ENCODE measurements at places on chromosomes 5 and 9.
A peak's percentile ranks its signal among the peaks of the same experiment; 100 is the strongest.

GRCh38 chr5:149855366-149855765 is 89.2 kb downstream of the PDE6A start:
- DNase-seq: no peak

GRCh38 chr9:16309469-16310271 is 560.8 kb downstream of the BNC2 start:
- DNase-seq: no peak

GRCh38 chr9:36461323-36461722 is 61.3 kb upstream of the RNF38 start:
- no peak for DNase-seq

GRCh38 chr5:139733698-139734538 is 61.7 kb upstream of the PSD2 start:
- no peak for DNase-seq

DNA sequence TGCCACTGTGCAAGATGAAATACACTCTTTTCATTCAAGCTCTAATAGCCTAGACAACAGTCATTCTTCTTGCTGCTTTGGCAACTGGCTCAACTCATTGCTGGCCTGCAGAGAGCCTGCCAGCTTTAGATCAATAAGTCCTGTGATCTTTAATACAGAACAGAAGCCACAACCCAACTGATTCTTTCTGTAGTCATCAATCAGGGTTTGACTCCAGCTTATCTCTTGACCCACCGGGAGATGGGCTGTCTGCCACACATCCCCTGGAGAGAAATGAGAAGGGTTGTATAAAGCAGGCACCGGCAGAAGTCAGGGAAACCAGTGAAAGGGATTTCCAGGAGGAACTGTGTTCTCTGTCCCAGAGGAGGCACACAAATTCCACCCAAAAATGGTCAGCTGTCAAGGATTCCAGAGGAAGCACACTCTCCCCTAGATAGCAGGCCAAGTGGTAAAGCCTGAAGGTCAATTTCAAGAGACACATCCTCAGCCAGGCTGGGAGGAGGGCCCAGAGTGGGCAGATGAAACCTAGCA is 24.5 kb downstream of the LHFPL2 start:
- DNase-seq: no peak

DNA sequence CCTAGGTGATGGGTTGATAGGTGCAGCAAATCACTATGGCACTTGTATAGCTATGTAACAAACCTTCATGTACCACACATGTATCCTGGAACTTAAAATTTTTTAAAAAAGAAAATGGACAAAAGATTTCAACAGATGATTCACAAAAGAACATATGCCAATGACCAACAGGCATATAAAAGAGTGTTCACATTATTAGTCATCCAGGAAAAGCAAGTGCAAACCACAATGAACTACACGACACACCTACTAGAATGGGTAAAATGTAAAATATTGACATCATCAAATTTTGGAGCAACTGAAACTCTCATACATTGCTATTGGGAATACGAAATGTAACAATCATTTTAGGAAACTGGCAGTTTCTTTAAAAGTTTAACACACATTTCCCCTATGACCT is 109.9 kb downstream of the YIPF5 start:
- DNase-seq: peak; percentile 78

DNA sequence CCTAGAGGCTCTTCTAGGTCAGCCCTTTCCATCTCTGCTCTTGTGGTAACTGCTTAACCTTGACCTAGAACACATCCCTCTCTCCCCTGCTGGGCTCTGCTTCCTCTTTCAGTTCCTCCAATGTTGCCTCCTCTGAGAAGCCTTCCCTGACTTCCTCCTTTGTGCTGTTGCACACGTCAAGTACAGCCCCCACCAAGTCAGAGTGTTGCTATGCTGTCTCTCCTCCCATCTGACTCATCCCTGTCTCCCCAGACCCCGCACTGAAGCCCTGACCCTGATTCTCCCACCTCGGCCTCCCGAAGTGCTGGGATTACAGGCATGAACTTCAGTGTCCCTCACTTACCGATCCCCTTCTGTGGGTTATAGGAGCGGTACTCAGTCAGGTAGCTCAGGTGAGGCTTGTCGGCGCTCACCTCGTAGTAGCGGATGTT is 10.4 kb upstream of the TRIM14 start:
- no peak for DNase-seq

- peak; percentile 99 for DNase-seq
Observed at GRCh38 chr5:53418826-53419658, 61.4 kb upstream of the FST start.

DNA sequence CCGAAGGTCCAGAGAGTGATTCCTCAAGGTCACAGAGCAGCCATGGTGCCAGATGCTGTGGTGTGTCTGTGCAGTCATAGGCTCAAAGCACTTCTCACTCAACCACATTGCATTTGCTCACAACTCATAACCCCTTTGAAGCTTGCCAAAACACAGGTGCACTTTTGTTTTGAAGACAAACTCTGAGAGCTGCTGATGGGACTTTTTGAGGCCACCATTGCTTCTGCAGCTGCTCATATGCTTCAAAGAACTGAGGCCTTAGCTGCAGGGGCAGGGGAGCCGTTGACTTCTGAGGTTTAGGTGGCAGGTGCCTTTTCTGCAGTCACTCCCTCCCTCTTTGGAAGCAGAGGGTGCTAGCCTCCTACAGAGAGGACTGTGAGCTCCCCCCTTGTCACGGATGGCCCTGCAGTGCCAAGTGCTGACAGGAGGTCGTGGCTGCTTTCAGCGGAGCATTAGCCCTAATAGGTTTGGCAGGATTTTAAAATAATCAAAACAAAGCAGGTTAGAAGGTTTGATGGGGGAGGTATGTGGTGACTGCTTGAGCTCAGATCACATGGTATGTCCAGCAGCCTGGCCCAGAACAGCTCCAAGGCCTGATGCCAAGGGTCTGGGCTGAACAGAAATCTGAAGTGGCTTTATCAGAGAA is 232.1 kb downstream of the MAN2A1 start:
- no peak for DNase-seq

- no peak for DNase-seq
Observed at GRCh38 chr9:127020802-127021078, 101.7 kb downstream of the ANGPTL2 start.

GRCh38 chr5:133523013-133523658 is 89.2 kb downstream of the FSTL4 start:
- DNase-seq: no peak

DNA sequence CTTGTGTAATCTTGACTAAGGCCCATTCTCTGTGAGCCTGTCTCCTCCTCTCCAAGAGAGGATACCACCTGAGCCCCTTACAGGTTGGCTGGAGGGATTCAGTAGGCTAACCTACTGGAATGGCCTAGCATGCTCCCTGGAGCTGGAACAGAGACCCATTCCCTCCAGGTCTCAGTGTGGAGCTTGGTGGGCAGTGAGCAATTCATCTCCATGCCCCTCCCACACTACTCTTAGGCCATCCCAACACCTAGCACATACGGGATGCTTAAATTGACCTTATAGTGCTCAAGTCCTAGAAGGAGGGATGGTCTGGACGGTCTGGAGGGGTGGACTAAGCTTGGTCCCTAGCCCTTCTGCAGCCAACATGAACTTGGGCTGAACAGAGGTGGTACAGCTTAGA is 75.6 kb downstream of the CRB2 start:
- DNase-seq: no peak

DNA sequence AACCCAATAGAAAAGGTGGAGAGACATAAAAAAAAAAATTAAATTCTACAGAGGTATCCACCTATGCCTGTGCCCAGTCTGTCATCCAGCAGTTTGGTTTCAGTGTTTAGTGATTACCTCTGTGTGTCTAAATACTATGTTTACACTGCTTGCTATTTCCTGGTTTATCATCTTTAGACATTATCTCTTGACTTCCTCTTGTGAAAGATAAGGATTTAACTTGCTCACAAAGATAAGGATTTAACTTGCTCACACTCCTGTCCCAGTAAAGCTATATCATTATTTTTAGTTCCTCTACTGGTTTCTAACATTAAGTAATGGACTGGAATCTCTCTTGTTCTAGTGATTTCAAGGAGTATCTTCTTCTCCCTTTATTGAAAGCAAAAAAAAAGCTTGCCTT is 53.9 kb upstream of the ZFR start:
- no peak for DNase-seq

- no peak for DNase-seq
Observed at GRCh38 chr5:122062205-122062604, 15.9 kb downstream of the LOX start.

GRCh38 chr9:19975499-19975898 is 186.7 kb upstream of the SLC24A2 start:
- peak; percentile 62 for DNase-seq

GRCh38 chr5:138702166-138703077 is 50.8 kb upstream of the CTNNA1 start:
- DNase-seq: no peak

DNA sequence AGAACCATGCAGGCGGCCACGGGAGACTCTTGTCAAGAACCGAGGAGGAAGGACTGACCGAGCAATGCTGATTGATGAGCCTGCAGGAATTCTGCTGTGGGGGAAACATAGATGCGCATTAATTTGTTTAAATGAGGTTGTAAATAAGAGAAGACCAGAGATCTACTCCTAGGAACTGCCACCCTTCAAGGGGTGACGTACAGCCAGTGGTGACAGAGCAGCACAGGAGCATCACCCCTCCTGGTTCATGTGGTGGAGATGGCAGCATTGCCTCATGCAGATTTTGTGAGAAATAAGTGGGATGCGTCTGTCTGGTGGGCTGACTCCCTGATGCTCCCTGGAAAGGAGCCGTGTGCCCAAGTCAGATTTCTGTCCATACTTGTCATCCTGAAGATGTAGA is 22.2 kb downstream of the SRD5A1 start:
- no peak for DNase-seq

DNA sequence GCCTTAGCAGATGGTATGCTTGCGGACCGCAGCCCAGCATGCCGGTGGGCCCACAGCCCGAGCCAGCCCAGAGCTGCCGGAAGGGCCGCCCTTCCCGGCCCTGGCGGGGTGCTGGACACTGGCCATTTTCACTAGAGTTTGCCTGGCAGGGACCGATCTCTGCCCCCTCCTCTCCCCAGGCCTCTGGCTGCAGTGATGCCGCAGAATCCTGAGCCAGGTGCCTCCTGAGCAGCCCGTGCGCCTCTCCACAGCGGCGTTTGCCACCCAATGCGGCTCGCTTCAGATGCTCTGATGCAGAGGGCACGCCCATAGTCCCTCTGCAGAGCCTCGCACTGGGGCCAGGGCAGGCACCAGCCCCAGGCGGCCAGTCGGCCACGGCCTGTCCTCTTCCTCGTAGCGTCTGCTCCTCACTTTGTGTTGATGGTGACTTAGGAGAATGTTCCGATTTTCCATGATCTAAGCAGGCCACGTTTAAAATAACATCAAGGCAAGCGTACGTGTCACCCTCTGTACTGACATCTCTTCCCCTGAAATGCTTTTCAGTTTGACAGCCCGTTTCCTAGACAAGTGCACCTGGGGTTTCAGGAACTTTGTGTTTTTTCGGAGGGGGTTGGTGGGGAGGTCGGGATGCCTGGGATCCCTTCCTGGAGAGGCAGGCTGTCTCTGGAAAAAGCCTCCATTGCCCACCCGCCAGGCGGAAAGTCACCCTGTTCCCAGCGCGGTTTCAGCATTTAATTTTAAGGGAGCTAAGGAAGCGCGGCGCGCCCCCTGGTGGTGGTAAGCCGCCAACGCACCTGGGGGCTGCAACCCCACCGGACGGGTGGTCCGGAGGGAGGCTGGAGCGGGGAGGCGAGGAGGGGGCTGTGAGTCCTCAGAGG is 29.8 kb upstream of the HMCN2 start:
- peak; percentile 21 for DNase-seq

- no peak for DNase-seq
Observed at GRCh38 chr5:162217037-162217436, 149.5 kb downstream of the GABRG2 start.

DNA sequence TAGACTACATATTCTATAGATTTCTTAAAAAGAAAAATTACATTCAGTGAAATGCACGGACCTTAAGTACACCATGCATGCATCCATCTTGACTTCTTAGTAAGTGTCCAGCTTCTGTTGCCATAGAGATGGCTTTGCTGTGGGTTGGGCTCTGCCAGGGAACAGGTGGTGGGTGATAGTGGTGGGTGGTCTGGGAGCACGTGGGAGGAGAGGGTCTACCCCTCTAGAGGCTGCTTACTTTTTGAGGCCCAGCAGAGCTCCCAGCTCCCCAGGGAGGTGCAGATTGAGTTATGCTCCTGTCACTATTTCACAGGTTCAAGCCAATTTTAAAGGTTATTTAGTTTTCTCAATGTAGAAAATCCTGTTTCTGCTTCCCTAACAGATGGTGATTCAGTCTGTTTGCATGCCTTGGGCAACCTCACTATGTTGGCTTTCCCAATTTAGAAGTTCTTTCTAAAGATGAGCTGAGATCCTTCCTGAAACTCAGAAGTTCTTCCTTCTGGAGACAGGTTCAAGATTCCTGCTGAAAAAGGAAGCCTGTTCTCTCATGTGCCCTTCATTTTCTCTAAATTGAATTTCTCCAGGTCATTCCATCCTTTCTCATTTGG is 107.4 kb upstream of the LHFPL2 start:
- peak; percentile 17 for DNase-seq

- DNase-seq: peak; percentile 43
Observed at GRCh38 chr9:4678679-4679267, 596 bp upstream of the CDC37L1 start.

- no peak for DNase-seq
Observed at GRCh38 chr5:3605298-3606010, 9.8 kb downstream of the IRX1 start.

DNA sequence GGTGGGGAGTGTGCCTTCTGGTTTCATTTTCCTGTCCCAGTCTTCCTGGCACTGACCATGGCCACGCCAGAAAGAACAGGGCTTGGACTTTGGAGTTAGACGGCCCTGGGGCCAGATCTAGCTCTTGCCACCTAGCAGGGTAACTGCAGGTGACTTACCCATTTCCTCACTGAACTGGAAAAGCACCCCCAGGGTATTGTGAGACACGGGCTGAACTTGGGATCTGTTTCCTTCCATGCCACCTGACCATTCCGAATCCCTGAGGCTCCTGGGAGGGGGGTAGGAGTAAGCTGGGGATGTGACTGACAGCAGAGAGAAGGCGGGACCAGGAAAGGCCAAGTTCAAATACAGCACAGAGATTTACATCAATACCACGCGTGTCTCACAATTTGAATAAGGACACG is 9.4 kb downstream of the HNRNPAB start:
- no peak for DNase-seq

DNA sequence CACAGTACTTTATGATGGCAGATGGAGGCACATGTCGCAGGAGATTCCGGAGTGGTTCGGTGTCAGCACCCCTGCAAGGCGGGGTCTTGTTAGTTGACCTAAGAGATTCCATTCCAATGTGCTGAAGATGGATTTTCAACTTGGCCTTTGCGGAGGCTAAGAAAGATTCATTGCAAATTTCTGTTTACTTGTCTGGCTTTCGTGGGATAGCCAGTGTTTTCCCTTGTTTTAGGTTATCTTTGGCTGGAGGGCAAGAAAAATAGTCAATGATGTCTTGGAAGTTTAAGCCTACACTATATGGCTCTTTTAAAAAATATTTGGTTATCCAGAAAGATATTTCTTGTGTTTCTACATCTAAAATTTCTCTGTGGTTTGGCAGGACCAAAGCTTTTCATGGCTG is 123.6 kb upstream of the PTCH1 start:
- DNase-seq: no peak

- DNase-seq: no peak
Observed at GRCh38 chr5:112822456-112822855, 38.6 kb upstream of the SRP19 start.

GRCh38 chr9:124621371-124622328 is 114.5 kb upstream of the NR5A1 start:
- DNase-seq: no peak

GRCh38 chr5:1249366-1250280 is 24.4 kb downstream of the SLC6A18 start:
- no peak for DNase-seq
